Naive thymus-derived CD8-positive, alpha-beta T cell (primary cell): ENCODE measurements at places on chromosomes 6 and 20. TPM values are rescaled to one million over a fixed set of nuclear protein-coding genes. Genes with fewer than 3 reads are reported as not detected.

DNA sequence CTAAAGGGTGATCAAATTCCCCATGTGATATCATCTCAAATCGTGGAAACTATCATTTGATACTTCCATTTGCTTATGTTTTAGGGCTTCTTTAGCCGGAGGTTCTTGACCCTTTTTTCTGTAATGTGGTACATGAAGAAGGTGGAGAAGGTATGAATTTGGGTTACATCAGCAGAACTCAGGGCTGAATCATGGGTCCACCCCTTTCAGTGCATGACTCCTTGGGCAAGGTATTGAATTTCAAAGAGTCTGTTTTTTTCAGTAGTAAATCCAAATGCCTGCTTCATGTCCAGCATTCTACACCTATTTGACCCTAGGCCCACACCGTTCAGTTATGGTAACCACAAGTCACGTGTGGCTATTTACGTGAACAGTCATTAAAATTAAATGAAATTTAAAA is 30.6 kb upstream of the QKI start:
- DNase-seq, result no peak
- H3K4me1 ChIP-seq, result no peaks in the 10 kb centered on the region
- peaks cover 7% of the 10 kb centered on the region for H3K27me3 ChIP-seq
- no peak overlapping the region for H3K4me3 ChIP-seq
- no peaks in the 10 kb centered on the region for H3K36me3 ChIP-seq
- H3K27ac ChIP-seq, result no peak overlapping the region

DNA sequence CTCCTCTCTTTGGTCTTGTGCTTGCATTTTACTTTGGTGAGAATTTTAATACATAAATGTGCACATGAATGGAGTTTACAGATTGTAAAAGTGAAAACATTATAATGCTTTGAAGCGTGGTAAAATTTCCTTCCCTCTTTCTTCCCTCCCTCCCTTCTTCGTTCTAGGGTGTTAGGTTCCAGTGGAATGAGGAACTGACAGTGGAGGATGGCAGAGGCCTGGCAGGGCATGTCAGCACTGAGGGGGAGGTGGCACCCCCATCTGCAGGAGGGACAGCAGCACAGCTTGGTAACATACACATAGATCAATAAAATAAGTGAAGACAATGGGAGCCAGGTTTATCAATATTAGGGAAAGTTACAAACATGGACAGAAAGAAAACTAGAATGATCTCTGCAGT is 47.5 kb downstream of the RNASET2 start:
- H3K4me3 ChIP-seq, result no peak overlapping the region
- H3K36me3 ChIP-seq, result no peaks in the 10 kb centered on the region
- no peak overlapping the region for H3K27ac ChIP-seq

- no peak for DNase-seq
- H3K27ac ChIP-seq, result no peak overlapping the region
These were observed 19.6 kb downstream of the CYB5R4 start for GRCh38 chr6:83878902-83879644.

GRCh38 chr6:169830876-169831275 is 79.5 kb downstream of the ERMARD start:
- H3K4me1 ChIP-seq, result peaks cover 8% of the 10 kb centered on the region
- no peak for DNase-seq
- no peaks in the 10 kb centered on the region for H3K36me3 ChIP-seq
- H3K27ac ChIP-seq, result no peak overlapping the region
- no peak overlapping the region for H3K4me3 ChIP-seq

DNA sequence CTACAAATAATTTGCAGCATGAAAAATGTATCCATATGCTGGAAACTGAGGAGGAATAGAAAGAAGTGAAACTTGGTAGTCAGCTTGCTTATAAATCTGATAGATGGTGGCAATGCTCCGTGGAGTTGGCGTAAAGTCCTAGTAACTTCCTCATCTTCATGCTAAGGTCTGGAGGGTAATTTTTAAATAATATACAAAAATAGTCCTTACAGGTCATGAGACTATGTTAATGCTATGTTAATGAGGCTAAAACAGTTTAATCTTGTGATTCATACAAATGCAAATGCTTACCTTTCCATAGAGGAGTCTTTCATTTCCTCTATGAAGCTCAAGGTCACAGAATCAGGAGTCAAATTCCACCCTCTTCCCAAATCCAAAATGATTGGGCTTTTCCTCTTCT is 9.4 kb upstream of the CRIP3 start:
- H3K27ac ChIP-seq, result no peak overlapping the region
- no peak overlapping the region for H3K4me3 ChIP-seq
- no peak for DNase-seq
- H3K27me3 ChIP-seq, result no peaks in the 10 kb centered on the region

GRCh38 chr20:24157213-24157612 is 168.6 kb upstream of the GGTLC1 start:
- no peak overlapping the region for H3K27ac ChIP-seq
- H3K4me1 ChIP-seq, result no peaks in the 10 kb centered on the region
- H3K36me3 ChIP-seq, result no peaks in the 10 kb centered on the region
- peaks cover 13% of the 10 kb centered on the region for H3K27me3 ChIP-seq

GRCh38 chr6:143642403-143642802 is 35.4 kb upstream of the PHACTR2 start:
- H3K36me3 ChIP-seq, result no peaks in the 10 kb centered on the region
- DNase-seq, result no peak
- no peak overlapping the region for H3K27ac ChIP-seq
- no peaks in the 10 kb centered on the region for H3K27me3 ChIP-seq
- no peaks in the 10 kb centered on the region for H3K4me1 ChIP-seq
- no peak overlapping the region for H3K4me3 ChIP-seq

DNA sequence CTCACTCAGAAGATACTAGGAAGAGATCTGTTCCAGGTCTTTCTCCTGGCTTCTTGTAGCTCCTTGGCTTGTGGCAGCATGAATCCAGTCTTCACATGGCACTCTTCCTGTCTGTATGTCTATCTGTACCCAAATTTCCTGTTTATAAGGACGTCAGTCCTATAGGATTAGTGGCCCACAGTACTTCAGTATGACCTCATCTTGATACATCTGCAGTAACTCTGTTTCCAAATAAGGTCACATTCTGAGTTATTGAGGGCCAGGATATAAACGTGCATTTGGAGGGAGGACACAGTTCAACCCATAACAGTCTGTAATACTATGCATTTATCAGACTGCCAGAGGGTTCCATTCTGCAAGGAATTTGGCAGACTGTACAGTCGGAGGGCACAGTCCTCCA is 57.6 kb upstream of the DYNLRB1 start:
- H3K36me3 ChIP-seq, result peaks cover 9% of the 10 kb centered on the region
- no peak for DNase-seq
- no peaks in the 10 kb centered on the region for H3K4me1 ChIP-seq
- no peak overlapping the region for H3K27ac ChIP-seq
- no peak overlapping the region for H3K4me3 ChIP-seq

GRCh38 chr6:44061375-44062104 is 65.7 kb downstream of the MRPL14 start:
- peaks cover 9% of the 10 kb centered on the region for H3K4me1 ChIP-seq
- DNase-seq, result no peak
- no peak overlapping the region for H3K4me3 ChIP-seq
- H3K36me3 ChIP-seq, result no peaks in the 10 kb centered on the region

- no peaks in the 10 kb centered on the region for H3K36me3 ChIP-seq
- peak overlapping the region; percentile 18 for H3K4me3 ChIP-seq
- peaks cover 17% of the 10 kb centered on the region for H3K4me1 ChIP-seq
- peak overlapping the region; percentile 70 for H3K27ac ChIP-seq
- no peaks in the 10 kb centered on the region for H3K27me3 ChIP-seq
These were observed 3.3 kb downstream of the NECAB3 start for GRCh38 chr20:33670715-33671499.

DNA sequence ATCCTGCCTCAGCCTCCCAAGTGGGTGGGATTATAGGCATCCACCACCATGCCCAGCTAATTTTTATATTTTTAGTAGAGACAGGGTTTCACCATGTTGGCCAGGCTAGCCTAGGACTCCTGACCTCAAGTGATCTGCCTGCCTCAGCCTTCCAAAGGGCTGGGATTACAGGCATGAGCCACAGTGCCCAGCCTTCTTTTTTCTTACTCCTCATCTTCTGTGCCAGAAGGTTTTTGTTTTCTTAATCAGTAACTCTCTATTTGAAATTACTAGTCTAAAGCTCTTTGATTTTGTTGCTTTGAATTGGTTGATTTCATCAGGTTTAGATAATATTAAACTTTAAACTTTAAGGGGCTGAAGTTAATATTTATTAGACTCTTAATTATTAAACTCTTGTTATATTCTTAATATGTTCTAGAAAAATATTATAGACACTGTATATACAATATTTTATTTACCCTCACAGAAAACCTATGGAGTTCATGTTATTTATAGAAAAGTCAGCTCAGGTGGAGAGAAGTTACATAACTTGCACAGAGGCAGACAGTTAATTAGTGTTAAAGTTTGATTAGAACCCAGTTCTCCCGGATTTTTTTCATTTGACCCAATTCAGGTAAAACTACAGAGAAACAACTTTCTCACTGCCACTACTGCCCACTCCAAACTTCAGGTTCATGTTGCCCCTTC is 177.4 kb upstream of the SGK1 start:
- no peak overlapping the region for H3K4me3 ChIP-seq
- no peaks in the 10 kb centered on the region for H3K36me3 ChIP-seq
- no peaks in the 10 kb centered on the region for H3K27me3 ChIP-seq
- H3K4me1 ChIP-seq, result peaks cover 6% of the 10 kb centered on the region
- no peak for DNase-seq

DNA sequence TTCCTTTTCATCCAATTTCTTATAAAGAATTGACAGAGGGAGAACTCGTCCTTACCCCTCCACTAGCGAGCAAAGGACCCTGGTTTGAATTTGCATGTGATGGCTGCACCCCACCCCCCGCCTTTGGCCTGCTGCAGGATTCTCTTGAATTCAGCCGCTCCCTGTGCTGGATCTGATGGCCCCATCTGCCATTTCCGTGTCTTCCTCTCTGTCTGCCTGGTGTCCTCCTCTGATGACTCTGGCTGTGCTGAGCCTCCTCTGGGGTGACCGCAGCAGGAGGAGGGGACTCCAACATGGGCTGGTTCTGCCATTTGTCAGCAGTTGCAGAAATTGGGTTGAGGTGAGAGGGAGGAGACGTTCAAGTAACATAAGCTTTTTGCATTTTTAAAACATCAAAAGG is 188.8 kb downstream of the DLL1 start:
- DNase-seq, result no peak
- H3K27ac ChIP-seq, result no peak overlapping the region
- peaks cover 4% of the 10 kb centered on the region for H3K4me1 ChIP-seq
- peaks cover 5% of the 10 kb centered on the region for H3K36me3 ChIP-seq
- H3K4me3 ChIP-seq, result no peak overlapping the region

GRCh38 chr6:13289789-13290318 is 38.5 kb downstream of the TBC1D7 start:
- no peak for DNase-seq
- peaks cover 36% of the 10 kb centered on the region for H3K36me3 ChIP-seq
- H3K4me3 ChIP-seq, result no peak overlapping the region
- H3K27me3 ChIP-seq, result no peaks in the 10 kb centered on the region

DNA sequence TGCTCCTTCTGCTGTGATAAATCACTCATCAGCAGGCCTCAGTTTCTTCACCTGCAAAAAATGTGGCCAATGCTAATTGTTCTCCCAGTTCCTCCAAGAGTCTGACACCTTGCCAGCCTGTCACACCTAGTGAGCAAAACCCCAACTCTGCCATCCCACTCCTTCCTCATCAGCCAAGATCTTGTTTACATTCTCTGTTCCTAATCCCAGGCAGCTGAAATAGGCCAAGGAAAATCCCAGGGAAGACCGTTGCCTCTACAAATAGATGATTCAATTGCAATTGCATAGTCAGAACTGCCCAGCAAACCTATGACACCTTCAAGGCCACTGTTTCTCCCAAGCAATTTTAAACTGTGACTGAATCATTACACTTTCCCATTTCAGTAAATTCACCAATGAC is 78.7 kb downstream of the GMDS start:
- no peaks in the 10 kb centered on the region for H3K36me3 ChIP-seq
- no peak overlapping the region for H3K4me3 ChIP-seq
- H3K4me1 ChIP-seq, result peaks cover 23% of the 10 kb centered on the region
- no peak for DNase-seq
- no peak overlapping the region for H3K27ac ChIP-seq

GRCh38 chr6:118240878-118241528 is 307.1 kb upstream of the PLN start:
- H3K4me1 ChIP-seq, result no peaks in the 10 kb centered on the region
- peaks cover 71% of the 10 kb centered on the region for H3K27me3 ChIP-seq
- H3K36me3 ChIP-seq, result no peaks in the 10 kb centered on the region
- no peak for DNase-seq
- no peak overlapping the region for H3K4me3 ChIP-seq
- H3K27ac ChIP-seq, result no peak overlapping the region

DNA sequence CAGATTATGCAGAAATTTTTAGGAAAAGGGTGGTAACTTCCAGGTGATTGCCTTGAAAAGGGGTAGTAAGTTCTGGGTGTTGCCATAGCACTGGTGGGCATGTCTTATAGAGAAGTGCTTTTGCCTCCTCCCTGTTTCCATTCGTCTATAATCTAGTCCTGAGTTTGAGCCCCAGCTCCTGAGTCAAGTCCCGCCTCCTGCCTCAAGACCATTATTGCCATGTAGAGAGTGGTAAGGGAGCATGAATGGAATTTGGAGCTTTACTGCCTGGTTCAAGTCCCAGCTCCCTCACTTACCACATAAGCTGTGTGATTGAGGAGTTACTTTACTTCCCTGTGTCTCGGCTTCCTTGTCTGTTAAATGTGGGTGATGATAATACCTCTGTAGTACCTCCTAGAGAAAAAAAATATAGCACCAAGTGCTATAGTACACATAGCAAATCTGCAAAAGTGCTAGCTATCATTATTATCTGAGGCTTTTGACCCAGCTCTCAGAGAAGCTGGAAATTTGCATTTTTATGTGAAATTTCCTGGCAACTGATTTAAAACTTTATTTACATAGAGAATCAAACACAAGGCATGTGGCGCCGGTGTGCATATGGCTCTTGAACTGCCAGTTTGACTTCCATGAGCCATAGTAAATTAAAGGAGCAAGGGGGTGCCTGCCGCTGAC is 36.0 kb downstream of the TGM6 start:
- no peaks in the 10 kb centered on the region for H3K4me1 ChIP-seq
- no peak overlapping the region for H3K4me3 ChIP-seq
- no peaks in the 10 kb centered on the region for H3K36me3 ChIP-seq
- peaks cover 29% of the 10 kb centered on the region for H3K27me3 ChIP-seq

DNA sequence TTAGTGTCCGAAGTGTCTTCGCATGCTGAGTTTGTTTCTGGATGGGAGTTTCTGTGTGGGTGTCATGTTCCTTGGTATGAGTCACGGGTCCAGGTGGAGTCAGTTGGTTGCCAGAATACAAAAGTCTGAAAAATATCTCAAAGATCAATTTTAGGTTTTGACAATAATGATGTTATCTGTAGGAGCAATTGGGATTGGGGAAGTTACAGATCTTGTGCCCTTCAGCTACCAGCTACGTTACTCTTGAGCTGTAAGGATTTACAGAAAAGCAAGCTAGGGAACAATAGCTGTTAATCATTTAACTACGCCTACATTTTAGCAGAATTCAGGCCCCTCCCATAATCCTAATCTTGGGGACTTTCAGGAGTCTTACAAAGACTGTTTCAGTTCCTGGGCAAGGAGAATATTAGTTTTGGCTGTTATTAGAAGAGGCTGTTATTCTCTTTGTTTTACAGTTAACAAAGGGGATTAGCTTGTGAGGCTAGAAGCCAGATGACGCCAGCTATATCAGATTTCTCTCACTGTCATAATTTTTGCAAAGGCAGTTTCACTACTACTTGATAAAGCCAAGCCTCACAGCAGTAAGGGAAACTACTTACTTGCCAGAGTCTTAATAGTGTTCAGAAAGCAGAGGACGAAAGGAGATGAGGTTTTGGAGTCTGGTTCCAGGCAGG is 15.4 kb upstream of the SLC22A16 start:
- H3K4me3 ChIP-seq, result no peak overlapping the region
- peaks cover 38% of the 10 kb centered on the region for H3K27me3 ChIP-seq
- no peak for DNase-seq
- H3K4me1 ChIP-seq, result no peaks in the 10 kb centered on the region

The ID4 gene
- total RNA-seq, result not detected

The STMND1 gene
- not detected for total RNA-seq

The PHACTR3 gene
- not detected for total RNA-seq

The MATN4 gene
- not detected for total RNA-seq

The JPH2 gene
- not detected for total RNA-seq

The SLC52A3 gene
- not detected for total RNA-seq
